Right renal pelvis (tissue), 4 donors: ENCODE measurements at places on chromosomes 7 and 10. TPM values are rescaled to one million over a fixed set of nuclear protein-coding genes. Genes with fewer than 3 reads are reported as not detected.
A peak's percentile ranks its signal among the peaks of the same experiment; 100 is the strongest.

The H2BK1 gene
- polyA plus RNA-seq: not detected

The STN1 gene
- 24.8 TPM for polyA plus RNA-seq

GRCh38 chr7:76108540-76109233, 60.8 kb downstream of the MDH2 start:
- DNase-seq: no peak

The WEE2 gene
- 0.29 TPM for polyA plus RNA-seq

GRCh38 chr7:44634187-44634838, 27.9 kb downstream of the OGDH start:
- no peak for DNase-seq

DNA sequence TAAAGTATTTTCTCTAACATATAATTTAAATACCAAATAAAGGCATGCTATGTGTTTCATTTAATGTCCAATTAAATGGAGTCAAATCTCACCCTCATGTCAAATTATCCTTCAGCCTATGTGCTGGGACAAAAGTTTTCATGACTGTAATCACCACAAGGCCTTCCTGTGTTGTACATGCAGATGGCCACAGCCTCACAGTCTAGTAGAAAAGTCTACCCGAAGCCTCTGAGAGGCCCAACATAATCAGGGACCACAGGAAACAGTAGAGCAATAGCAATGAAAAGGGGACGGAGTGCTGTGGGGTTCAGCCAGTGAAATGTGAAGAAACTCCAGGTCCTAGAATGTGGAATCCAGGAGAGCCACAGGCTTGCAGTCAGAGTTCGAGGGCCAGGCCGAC, 140.2 kb upstream of the KLF6 start:
- no peak for DNase-seq

GRCh38 chr7:100189061-100189460, 11.3 kb downstream of the STAG3 start:
- DNase-seq: no peak

The OR2A5 gene
- 0.10 TPM for polyA plus RNA-seq

- DNase-seq: no peak
Observed at GRCh38 chr10:115649217-115649616, 556.1 kb downstream of the ATRNL1 start.

DNA sequence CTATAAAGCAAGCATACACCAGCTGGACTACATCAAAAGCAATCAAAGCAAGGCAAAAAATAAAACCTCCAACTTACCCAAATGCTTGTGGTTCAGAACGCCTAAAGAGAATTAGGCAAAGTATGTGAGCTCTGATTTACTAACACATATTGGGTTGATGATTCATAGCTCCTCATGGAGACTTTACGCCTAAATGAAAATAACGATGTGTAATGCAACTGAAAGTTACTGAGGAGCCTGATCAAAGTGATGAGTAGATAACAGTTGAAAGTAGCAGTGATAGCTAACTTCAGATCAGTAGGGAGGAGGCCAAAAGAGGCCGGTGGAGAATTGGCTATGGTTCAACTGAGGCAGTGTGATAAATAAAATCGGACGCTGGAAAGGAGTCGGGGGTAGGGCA, 85.0 kb downstream of the MPP7 start:
- DNase-seq: no peak

GRCh38 chr7:151851145-151851751, 25.7 kb downstream of the PRKAG2 start:
- DNase-seq: no peak

GRCh38 chr10:87053111-87053510, 33.0 kb downstream of the FAM25A start:
- no peak for DNase-seq

GRCh38 chr10:130108934-130109604, 1.6 kb downstream of the C10orf143 start:
- no peak for DNase-seq

The GNGT1 gene
- not detected for polyA plus RNA-seq

The ICA1 gene
- polyA plus RNA-seq: 22.6 TPM

The BTRC gene
- 28.1 TPM for polyA plus RNA-seq

The ARHGEF35 gene
- 20.5 TPM for polyA plus RNA-seq

DNA sequence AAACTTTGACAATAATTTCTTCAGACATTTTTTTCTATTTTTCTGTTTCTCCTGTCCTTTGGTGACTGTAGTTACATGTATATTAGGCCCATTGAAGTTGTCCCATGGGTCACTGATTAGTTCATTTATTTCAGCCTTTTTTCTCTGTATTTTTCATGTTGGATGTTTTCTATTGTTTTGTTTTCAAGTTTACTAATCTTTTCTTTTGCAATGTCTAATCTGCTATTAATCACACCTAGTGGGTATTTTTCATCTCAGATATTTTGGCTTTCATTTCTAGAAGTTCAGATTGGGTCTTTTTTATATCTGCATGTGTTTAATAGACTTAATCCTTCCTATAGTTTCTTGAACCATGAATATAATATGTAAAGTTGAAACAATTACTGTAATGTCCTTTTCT, 84.7 kb downstream of the PALS2 start:
- DNase-seq: no peak

The TWIST1 gene
- 7.1 TPM for polyA plus RNA-seq

The MPP7 gene
- polyA plus RNA-seq: 8.4 TPM

GRCh38 chr7:155663937-155664336, 19.5 kb downstream of the RBM33 start:
- DNase-seq: no peak

The NME8 gene
- polyA plus RNA-seq: 0.26 TPM

DNA sequence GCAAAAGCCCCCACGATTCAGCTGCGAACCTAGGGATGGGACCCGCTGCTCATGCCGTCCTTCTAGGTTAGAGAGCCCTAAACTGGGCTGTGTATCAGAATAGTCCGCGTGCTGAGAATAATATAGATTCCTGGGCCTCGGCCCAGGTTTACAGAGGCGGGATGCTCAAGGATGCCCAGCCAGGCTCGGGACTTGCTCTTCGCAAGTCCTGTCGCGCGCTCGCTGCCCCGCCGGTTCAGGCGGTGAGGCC, 266 bp upstream of the STMP1 start:
- no peak for DNase-seq

- no peak for DNase-seq
Observed at GRCh38 chr7:5500056-5500776, 76.6 kb upstream of the TNRC18 start.

DNA sequence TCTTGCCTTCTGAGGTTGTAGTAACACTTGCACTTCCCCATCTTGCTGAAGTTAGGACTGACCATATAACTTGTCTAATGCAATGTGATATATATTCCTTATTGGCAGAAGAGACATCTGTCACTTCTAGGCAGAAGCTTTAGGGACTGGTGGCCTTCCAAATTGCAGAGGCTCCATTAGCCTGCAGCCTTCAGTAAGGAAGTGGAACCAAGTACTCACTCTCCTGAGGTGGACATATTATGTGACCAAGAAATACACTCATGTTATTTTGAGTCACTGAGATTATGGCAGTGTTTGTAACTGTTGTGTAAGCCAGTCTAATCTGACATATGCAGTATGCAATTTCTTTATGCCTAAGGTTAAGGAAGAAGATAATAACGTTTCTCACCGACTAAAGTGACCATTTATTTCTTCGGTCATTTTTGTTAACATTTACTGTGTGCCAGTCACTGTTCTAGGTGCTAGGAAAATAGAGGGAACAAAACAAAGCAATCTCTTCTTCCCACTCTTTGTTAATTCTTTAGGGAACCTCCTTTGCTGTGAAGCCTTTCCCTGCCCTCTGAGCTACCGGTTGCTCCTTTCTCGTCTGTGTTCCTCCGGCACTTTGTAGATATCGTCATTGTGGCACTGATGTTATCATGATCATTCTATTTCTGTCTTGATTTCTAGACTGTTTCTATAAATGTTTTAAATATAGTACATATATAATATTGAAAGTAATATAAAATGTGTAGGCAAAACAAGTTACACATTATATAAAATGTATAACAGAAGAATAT, 52.9 kb upstream of the HBP1 start:
- DNase-seq: no peak

GRCh38 chr10:80462981-80463741, 9.1 kb downstream of the TSPAN14 start:
- no peak for DNase-seq

DNA sequence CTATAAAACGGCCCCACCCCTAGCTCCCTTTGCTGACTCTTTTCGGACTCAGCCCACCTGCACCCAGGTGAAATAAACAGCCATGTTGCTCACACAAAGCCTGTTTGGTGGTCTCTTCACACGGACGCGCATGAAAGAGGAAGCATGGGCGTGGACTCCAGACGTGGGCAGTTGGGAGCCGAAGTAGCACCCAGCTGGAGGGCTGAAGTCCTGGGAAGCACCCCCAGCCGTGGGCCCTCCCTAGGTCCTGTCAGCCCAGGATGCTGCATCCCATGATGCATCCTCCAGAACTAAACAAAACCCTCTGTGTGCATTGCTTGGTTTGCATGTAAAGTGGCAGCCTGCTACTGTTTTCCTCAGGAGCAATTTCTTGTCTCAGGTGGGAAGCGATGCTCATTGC, 62.1 kb upstream of the CFAP46 start:
- no peak for DNase-seq

The SFRP5 gene
- 0.14 TPM for polyA plus RNA-seq

The PPP1R9A gene
- 33.2 TPM for polyA plus RNA-seq

The AGFG2 gene
- 13.8 TPM for polyA plus RNA-seq

GRCh38 chr7:158048569-158048968, 539.1 kb downstream of the PTPRN2 start:
- DNase-seq: no peak

GRCh38 chr7:137343281-137343841, at the start of gene PTN:
TSS of gene PTN (minus strand) at chr7:137343733. CDS start at chr7:137254973, 88,760 bp downstream.
- DNase-seq: peak; percentile 58

DNA sequence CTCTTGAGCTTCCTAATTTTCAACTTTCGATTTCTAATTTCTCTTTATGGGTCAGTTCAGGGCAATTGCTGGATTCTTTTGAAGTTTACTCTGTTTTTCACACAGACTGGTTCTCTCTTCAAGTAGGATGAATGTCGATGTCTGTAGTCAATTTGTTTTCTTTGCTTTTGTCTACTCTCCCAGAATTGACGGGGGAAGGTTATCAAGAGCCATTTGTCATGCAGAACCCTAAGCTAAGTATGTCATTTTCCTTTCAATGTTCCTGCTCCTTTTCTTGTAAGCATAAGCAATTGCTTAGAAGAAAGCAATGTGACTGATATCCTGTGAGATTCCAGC, 53.7 kb downstream of the SLC39A12 start:
- no peak for DNase-seq

DNA sequence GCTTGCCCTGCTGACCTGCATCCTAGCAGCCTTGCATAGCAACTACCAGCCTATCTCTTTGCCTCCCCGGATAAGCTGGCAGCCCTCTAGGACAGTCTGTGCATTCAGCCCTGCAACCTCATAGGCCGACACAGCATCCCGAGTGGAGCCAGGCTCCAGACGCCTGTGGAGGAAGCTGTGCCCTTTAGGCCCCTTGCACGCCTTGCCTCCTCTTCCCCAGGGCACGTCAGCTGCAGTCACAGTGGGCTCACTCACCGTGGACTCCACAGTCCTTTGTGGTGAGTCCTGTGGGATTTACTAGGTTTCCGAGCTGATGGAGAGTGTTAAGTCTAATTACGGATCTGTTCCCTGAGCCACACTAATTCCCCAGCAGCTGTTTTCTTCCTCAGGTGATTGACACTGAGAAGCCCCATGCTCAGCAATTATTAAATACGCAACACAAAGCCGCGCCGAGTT, 540.0 kb downstream of the TCERG1L start:
- DNase-seq: no peak

DNA sequence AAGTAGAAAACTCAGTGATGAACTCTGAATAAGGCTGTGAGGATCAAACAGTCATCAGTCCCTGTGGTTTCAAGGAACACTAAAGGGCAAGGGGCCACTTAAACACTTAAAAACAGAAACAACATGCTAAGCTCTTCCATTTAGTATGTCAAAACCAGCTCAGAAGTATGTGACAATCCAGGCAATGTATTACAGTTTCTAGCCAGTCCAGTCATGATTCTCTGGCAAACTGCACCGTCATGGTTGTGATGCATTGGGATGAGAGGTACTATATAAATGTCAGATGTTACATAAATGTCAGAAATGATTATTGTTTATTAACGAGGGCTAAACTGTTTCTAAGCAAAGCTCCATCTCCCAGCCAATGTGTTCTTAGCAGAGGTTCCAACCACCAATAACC, 4.7 kb upstream of the CREB5 start:
- DNase-seq: no peak

DNA sequence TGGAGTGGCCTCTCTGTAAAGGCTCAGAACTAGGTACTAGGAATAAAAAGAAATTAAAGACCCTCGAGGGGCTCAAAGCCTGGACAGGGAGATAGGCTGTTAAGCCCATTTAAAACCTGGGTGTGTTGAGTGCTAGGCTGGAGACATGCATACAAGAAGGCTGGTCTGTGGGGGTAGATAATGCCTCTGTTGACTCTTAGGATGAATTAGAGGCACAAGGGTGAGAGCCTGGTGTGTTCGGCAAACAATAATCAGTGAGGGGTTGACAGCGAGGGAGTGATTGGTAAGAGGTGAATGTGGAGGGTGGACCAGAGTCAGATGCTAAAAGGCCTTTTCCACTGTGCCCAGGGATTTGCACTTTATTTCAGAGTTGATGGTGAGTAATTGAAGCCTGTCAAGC, 12.7 kb downstream of the GSTO2 start:
- no peak for DNase-seq

The NPC1L1 gene
- polyA plus RNA-seq: 2.9 TPM

GRCh38 chr7:124033807-124034753, 1.2 kb upstream of the TMEM229A start:
- no peak for DNase-seq

- no peak for DNase-seq
Observed at GRCh38 chr10:130741901-130742855, 569.3 kb downstream of the TCERG1L start.

- no peak for DNase-seq
Observed at GRCh38 chr7:49520951-49521350, 252.5 kb upstream of the VWC2 start.

The LBX1 gene
- not detected for polyA plus RNA-seq

DNA sequence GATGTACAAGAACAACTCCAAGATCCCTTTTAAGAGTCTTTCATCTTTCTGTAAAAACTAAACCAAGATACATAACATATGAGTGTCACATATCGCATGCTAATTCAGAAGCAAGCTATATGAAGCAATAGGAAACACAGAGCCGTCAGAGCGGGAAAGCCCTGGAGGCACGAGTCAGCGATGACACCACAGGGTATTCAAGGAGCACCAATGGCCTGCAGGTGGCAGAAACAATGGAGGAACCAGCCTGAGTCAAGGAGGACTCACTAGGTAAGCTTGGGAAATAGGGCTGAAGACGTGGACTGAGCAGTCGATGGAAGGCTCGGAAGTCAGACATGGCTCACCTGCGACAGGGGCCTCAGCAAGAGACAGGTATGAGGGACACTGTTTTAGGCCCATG, 214.4 kb downstream of the FAM107B start:
- DNase-seq: no peak

The HSPA12A gene
- polyA plus RNA-seq: 49.4 TPM

DNA sequence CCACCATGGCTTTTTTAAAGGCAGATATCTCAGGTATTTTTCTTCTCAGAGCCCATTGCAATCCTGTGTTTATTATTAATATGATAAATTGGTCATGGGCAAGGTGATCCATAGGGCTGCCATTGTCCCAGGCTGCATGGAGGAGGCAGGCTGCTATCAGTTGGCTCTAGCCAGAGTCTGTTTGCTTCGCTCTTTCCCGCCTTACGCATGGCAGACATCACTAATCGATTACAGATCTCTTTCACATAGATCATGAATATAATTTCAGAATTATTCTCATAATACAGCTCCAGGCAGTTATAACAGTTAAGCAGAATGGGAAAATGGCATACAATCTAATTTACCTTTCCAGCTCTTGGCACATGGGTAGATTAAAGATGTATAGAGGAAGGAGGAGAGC, 30.4 kb upstream of the HABP2 start:
- no peak for DNase-seq
